Stimulated activated CD8-positive, alpha-beta memory T cell treated with anti-CD3 and anti-CD28 coated beads, Interleukin-4, amount 100 ng/mL, for 4 hours (primary cell): ENCODE measurements at places on chromosomes 13 and 19.

- no peak for DNase-seq
Observed at GRCh38 chr19:12783291-12783848, 7.9 kb upstream of the JUNB start.

GRCh38 chr19:54209058-54209810, 8.6 kb downstream of the RPS9 start:
- DNase-seq, result no peak

- DNase-seq, result no peak
Observed at GRCh38 chr13:20425819-20426219, 99.8 kb downstream of the CRYL1 start.

GRCh38 chr13:40211586-40211968, 454.9 kb downstream of the FOXO1 start:
- no peak for DNase-seq

GRCh38 chr19:44607049-44607448, 6.3 kb upstream of the IGSF23 start:
- no peak for DNase-seq

- no peak for DNase-seq
Observed at GRCh38 chr13:72383646-72384045, 343.8 kb downstream of the MZT1 start.

DNA sequence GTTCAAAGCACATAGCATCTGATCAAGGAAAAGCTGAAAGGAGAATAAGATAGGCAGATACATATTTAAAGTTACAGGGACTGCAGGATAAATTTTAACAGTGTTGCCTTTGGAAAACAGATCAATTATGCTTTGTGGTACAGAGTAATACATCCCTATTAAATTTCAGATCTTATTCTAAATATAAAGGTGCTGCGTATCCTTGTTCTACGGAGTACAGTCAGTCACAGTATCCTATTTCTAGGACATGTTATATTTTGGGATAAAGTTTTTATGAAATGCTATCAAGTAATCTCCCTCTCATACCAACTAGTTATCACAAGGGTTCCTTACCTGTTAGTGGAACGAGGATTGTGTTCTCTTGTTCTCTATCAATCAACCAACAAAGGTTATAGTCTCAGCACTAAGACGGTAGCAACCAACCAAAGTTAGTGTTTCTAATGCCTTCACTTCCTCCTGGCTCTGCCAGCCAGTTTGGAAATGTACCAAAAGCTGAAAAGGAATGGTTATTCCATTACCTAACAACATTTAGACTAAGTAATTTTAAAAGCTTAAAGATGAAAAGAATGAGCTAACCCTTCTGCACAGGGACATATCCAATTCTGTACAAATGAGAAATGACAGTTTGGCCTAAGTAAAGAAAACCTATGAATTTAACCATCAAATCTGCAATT, 35.2 kb downstream of the TSC22D1 start:
- no peak for DNase-seq

DNA sequence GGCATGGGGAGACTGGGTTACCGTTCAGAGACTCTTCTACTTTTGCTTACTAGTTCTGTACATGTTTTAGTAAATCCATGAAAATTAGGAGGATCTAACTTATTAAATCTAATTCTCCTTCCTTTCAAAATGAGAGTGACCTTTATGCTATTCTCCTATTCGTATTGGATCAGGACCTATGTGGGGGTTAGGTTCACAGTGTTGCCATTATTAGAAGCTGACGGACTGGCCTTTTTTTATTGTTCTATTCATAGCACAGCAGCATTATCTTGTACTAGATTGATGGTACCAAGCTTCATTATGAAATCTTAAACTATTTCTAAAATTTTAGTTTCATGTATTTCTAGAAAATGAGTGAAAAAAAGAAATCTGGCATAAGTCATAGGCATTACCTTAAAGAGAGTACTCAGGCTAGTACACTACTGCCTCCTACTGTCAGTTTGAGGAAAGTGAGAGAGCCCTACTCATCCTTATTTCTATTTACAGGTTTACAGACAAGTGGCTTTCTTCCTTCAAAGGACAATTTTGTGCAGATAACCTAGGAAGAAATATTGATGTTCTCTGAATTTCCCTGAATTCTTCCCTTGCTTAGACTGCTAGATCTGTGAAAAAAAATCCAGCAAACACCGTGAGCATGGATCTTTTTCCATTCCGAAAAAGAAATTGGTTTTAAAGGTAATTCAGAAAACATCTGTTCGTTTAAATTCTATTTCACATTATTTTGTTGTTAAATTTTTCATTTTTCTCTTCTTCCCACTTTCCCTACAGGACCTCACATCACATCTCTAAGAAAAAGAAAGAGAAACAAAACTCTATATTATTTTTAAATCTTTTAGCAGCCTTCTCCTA, 485.5 kb downstream of the DIAPH3 start:
- no peak for DNase-seq

DNA sequence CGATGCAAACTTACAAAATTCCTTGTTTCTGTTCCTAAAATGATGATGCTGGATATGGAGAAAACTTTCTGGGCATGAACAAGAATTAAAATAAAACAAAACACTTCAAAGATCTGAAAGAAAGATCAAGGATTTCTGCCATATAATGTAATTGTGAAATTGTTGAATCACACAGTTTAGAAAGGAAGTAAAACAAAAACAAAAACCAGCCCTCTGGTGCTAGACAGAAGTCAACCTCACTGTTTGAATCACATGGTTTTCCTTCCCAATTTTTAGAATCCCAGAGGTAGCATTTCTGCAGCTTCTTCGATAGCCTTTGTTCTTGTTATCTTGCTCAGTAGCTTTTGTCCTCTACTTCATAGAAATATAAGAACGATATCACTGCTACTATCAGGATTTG, 118.2 kb upstream of the ARGLU1 start:
- no peak for DNase-seq

DNA sequence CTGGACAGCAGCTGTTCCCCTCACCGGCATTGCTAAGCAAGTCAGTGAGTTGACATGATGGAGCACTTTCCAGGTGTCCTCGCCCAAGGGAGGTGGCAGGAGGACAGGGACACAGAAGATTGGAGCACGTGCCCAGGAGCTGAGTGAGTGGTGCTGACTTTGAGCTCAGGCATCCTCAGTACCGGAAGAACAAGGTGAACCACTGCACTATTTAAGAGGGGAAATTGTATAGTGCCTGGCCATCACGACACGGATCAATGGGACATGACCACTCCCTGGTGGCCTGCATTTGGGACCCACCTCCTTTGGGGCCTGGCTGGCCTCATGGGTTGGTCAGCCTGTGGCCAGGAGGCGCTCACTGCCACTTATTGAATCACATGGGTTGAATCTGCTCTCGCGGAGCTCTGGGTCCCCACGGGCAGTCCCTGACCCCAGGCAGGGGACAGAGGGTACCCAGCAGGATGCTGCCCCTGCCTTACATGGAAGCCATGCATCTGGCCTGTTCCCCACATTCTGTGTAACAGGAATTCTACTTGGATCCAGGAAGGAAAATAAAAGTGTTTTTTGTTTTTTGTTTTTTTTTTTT, 206.9 kb upstream of the ZNF536 start:
- no peak for DNase-seq

DNA sequence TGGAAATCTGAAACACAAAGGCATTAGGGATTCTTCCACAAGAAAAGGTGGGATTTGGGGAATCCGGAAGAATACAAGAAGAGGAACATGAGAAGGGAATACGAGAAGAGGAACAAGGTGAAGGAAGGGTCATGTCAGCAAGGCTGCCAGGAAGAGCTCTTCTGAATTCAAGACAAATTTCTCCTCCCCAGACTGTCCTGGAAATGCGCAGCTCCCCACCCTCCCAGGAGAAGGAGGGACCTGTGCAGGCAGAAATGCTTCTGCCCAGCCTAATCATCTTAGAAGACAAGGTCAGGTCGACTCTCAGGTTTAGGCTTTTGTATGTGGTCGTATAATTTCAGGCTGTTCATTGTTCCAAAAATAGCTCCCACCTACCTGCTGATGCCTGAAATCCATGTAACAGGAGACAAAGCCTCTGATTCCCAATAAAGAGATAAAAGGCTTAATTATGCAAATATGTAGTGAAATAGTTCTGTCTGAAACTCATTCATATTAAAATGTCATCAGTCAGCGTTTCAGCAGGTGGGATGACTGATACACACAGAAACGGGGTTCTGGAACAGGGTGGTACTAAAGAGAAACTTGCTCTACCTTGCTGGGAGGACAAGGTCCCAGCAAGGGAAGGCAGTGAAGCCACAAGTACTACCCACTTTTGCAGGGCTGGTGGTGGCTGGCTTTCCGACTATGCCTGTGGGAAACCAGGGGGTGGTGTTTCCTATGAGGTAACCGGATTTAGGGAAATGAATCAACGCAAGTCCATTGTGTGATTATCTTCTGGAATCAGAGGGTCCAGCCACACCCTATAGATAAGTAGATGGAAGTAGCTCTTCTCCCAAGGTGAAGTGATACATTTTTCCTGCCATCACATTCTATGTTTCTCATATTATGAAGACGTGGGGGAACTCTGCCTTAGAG, 76.1 kb downstream of the KL start:
- DNase-seq, result no peak
